ENCODE measurements at places on chromosomes 5 and 9. TPM values are rescaled to one million over a fixed set of nuclear protein-coding genes. Genes with fewer than 3 reads are reported as not detected.

- no peak for DNase-seq
- H3K27me3 ChIP-seq = peaks cover 10% of the 10 kb centered on the region
- no peak overlapping the region for H3K4me3 ChIP-seq
- H3K27ac ChIP-seq = no peak overlapping the region
Measured at GRCh38 chr5:38603691-38604090, 47.2 kb upstream of the LIFR start.

DNA sequence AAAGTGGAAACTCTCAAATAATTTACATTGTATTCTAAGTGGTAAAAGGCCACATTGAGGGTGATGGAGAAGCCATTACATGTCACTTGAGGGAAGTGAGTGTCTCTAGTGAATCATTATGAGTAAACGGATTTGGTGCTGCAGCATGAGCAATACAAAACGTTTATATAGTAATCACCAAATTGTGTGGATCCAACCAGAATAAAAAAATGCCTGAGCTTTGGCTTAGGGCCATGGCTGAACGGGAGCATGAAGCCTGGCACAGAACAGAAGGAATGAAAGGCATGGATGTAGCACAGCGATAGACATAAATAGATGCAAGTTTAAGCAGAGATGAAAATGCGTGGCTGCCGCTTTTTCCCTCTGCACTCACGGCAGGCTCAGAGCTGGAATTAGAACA, 58.3 kb downstream of the PTTG1 start:
- peaks cover 45% of the 10 kb centered on the region for H3K4me1 ChIP-seq
- no peaks in the 10 kb centered on the region for H3K27me3 ChIP-seq
- H3K27ac ChIP-seq = peak overlapping the region; percentile 55
- no peak for DNase-seq

GRCh38 chr9:124467410-124468060, 17.3 kb downstream of the ADGRD2 start:
- no peak overlapping the region for H3K27ac ChIP-seq
- peaks cover 6% of the 10 kb centered on the region for H3K27me3 ChIP-seq
- H3K36me3 ChIP-seq = no peaks in the 10 kb centered on the region
- no peaks in the 10 kb centered on the region for H3K4me1 ChIP-seq
- no peak for DNase-seq

GRCh38 chr9:89421595-89421994, 76.3 kb downstream of the SEMA4D start:
- peak overlapping the region; percentile 79 for H3K4me3 ChIP-seq
- H3K36me3 ChIP-seq = peaks cover 89% of the 10 kb centered on the region
- H3K27ac ChIP-seq = peak overlapping the region; percentile 98
- peaks cover 99% of the 10 kb centered on the region for H3K4me1 ChIP-seq
- no peaks in the 10 kb centered on the region for H3K27me3 ChIP-seq

DNA sequence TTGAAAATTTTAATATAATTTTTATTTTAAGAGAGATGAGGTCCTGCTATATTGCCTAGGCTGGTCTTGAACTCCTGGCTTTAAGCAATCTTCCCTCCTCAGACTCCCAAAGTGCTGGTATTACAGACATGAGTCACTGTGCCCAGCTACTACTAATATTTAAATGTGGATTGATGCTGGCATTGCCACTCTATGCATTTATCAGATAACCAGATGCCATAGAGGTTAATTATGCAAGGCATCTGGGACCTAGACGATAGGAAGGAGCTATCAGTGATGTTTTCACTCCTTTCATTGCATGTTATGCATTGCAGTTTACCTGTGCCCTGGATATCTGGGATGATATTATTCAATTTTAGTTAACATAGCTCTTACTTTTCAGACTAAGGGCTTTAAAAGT, 127.0 kb downstream of the RPS23 start:
- no peaks in the 10 kb centered on the region for H3K4me1 ChIP-seq
- H3K4me3 ChIP-seq = no peak overlapping the region
- no peak for DNase-seq
- H3K27me3 ChIP-seq = no peaks in the 10 kb centered on the region
- peaks cover 3% of the 10 kb centered on the region for H3K36me3 ChIP-seq

DNA sequence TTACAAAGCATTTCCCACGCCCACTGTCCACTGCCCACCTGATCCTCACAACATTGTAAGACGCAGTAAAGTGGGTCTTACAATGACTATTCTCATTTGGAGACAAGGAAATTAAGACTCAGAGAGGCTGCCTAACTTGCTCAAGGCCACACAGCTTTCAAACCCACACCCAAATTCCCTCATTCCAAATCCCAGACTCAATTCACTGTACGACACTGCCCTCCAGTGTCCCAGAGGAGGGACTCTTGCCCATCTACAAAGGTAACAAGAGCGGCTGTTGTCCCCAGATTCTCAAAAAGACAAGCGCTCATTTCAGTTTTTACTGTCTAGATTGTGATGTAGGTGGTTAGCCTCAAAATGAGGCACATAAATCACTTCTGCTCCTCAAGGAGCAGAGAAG, 184.6 kb downstream of the ACTL7B start:
- no peaks in the 10 kb centered on the region for H3K27me3 ChIP-seq
- no peak overlapping the region for H3K4me3 ChIP-seq
- no peaks in the 10 kb centered on the region for H3K36me3 ChIP-seq
- no peaks in the 10 kb centered on the region for H3K4me1 ChIP-seq

- no peaks in the 10 kb centered on the region for H3K27me3 ChIP-seq
- DNase-seq = no peak
- no peak overlapping the region for H3K27ac ChIP-seq
- no peak overlapping the region for H3K4me3 ChIP-seq
- peaks cover 9% of the 10 kb centered on the region for H3K36me3 ChIP-seq
Measured at GRCh38 chr5:140481758-140482157, 65.7 kb upstream of the EIF4EBP3 start.

The LHX6 gene
- total RNA-seq = 0.22 TPM

- no peak overlapping the region for H3K4me3 ChIP-seq
- no peak overlapping the region for H3K27ac ChIP-seq
- H3K4me1 ChIP-seq = peaks cover 32% of the 10 kb centered on the region
Measured at GRCh38 chr5:79285833-79286232, 49.9 kb downstream of the JMY start.

DNA sequence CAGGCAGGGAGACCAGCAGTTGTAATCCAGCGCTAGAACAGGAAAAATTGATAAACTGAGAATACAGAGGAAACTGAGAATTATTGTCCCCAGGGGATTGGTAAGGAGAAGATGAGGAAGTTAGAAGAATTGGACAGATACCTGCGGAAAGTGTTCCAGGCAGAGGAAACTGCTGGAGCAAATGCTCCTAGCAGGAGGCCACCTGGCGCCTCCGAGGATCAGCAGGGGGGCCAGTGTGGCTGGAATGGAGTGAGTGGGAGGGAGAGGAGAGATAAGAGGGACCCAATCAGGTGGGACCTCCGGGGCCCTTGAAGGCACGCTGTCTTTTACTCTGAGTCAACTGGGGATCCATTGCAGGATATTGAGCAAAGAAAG, 695 bp upstream of the ANXA6 start:
- H3K27me3 ChIP-seq = no peaks in the 10 kb centered on the region
- H3K27ac ChIP-seq = peak overlapping the region; percentile 89
- H3K36me3 ChIP-seq = peaks cover 25% of the 10 kb centered on the region
- peak; percentile 67 for DNase-seq
- H3K4me3 ChIP-seq = peak overlapping the region; percentile 95

- peaks cover 19% of the 10 kb centered on the region for H3K36me3 ChIP-seq
- H3K4me1 ChIP-seq = peaks cover 36% of the 10 kb centered on the region
- H3K27ac ChIP-seq = peak overlapping the region; percentile 72
- peak overlapping the region; percentile 61 for H3K4me3 ChIP-seq
- H3K27me3 ChIP-seq = no peaks in the 10 kb centered on the region
Measured at GRCh38 chr5:1524481-1524798, 680 bp upstream of the LPCAT1 start.

The DMRT3 gene
- total RNA-seq = not detected

- no peaks in the 10 kb centered on the region for H3K4me1 ChIP-seq
- H3K36me3 ChIP-seq = no peaks in the 10 kb centered on the region
- DNase-seq = no peak
- peaks cover 21% of the 10 kb centered on the region for H3K27me3 ChIP-seq
- H3K4me3 ChIP-seq = no peak overlapping the region
- H3K27ac ChIP-seq = no peak overlapping the region
Measured at GRCh38 chr5:107607196-107607595, 63.5 kb downstream of the EFNA5 start.

The CPLANE1 gene
- 4.8 TPM for total RNA-seq

DNA sequence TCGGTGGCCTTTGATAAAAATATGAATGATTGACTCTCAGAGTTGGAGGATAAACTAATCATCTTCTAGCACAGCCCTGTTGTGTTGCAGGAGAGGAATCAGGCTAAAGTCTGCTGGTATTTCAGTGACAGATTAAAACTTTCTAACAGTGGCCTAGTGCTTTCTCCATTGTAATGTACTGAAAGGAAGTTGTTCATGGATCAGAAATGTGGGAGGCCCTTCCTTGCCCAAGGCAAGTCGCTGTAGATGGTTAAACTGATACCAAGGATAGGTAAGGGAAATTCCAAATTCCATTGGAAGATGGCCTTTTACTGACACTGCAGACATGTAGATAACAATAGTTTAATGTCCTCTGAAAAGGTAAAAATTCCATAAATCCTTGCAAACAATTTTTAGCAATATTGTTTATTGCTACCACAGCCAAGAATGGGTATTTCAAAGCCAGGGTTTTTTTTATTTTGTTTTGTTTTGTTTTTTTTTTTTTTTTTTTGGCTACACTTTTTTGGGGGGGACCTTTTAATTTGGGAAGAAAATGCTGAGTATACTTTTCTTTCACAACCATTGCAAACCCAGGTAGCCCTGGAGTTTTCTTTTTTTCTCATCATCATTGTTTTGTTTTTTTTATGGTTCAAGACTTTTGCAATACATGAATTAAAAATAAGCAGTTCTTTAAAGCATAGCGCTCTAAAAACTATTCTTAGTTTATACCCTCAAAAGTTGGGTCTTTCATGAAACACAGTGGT, 35.5 kb downstream of the WDR36 start:
- peaks cover 42% of the 10 kb centered on the region for H3K36me3 ChIP-seq
- H3K27ac ChIP-seq = no peak overlapping the region
- DNase-seq = no peak

- no peaks in the 10 kb centered on the region for H3K36me3 ChIP-seq
- no peak overlapping the region for H3K27ac ChIP-seq
- no peaks in the 10 kb centered on the region for H3K27me3 ChIP-seq
- no peak overlapping the region for H3K4me3 ChIP-seq
- no peak for DNase-seq
Measured at GRCh38 chr9:133734590-133735414, 3.4 kb downstream of the SARDH start.

DNA sequence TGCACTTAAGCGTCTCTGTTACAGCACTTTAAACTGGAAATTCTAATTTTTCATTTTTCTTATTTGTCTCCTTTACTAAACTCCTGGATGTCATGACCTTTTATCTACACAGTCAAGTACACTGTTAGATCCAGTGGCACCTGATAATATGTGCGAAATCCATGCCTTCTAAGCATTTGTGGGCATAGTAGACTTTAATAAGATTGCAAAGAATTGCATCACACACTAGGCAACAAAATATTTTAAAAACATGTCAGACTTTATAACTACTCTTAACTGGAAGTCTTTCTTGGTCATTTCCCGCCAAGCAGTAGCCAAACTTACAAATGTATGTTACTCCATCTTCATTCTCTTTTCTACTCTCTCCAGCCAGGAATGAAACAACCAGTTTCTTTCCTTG, 5.0 kb upstream of the SPINK1 start:
- no peak for DNase-seq
- no peak overlapping the region for H3K4me3 ChIP-seq
- no peak overlapping the region for H3K27ac ChIP-seq
- no peaks in the 10 kb centered on the region for H3K4me1 ChIP-seq

- H3K27me3 ChIP-seq = no peaks in the 10 kb centered on the region
- H3K4me3 ChIP-seq = no peak overlapping the region
- no peak for DNase-seq
- no peaks in the 10 kb centered on the region for H3K4me1 ChIP-seq
Measured at GRCh38 chr5:25029004-25029403, 384.2 kb upstream of the CDH10 start.

GRCh38 chr5:72248410-72248981, 71.5 kb downstream of the MRPS27 start:
- H3K27ac ChIP-seq = no peak overlapping the region
- no peak for DNase-seq
- no peaks in the 10 kb centered on the region for H3K27me3 ChIP-seq
- H3K4me3 ChIP-seq = no peak overlapping the region

The PCDHGA5 gene
- not detected for total RNA-seq

DNA sequence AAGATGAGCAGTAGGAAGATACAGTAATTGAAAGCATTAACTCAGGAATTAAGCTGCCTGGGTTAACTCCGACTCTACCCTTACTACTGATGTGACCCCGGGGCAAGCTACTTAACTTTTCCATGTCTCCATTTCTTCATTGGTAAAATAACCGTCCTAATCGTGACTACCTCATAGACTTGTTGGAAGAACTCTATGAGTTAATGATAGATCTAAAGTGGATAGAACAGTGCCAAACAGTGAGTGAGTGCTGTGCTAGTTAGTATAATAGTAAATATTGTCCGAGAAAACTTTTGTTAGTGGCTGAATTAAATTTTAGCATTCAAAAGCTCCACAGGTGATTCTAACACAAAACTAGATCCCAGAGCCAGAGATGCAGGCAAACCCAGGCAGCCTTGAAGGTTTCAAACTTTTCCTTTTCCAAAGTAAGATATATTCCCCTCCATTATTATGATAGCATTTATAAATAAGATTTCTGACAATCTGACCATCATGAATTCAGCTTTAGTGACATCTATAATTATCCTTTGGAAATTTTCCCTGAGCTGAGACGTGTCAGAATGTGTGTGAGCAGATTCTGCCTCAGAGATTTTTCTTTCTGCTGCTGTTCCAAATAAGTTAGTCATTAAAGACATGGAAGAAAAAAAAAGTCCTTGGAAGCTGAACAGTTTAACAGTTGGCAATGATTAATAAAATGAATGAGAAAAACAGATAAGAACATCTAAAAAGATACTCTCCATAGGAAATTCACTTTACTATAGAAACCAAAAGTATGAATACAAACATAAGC, 369.5 kb downstream of the PRELID2 start:
- H3K36me3 ChIP-seq = no peaks in the 10 kb centered on the region
- H3K4me3 ChIP-seq = no peak overlapping the region
- H3K27me3 ChIP-seq = no peaks in the 10 kb centered on the region
- H3K4me1 ChIP-seq = no peaks in the 10 kb centered on the region
- H3K27ac ChIP-seq = no peak overlapping the region
- DNase-seq = no peak

DNA sequence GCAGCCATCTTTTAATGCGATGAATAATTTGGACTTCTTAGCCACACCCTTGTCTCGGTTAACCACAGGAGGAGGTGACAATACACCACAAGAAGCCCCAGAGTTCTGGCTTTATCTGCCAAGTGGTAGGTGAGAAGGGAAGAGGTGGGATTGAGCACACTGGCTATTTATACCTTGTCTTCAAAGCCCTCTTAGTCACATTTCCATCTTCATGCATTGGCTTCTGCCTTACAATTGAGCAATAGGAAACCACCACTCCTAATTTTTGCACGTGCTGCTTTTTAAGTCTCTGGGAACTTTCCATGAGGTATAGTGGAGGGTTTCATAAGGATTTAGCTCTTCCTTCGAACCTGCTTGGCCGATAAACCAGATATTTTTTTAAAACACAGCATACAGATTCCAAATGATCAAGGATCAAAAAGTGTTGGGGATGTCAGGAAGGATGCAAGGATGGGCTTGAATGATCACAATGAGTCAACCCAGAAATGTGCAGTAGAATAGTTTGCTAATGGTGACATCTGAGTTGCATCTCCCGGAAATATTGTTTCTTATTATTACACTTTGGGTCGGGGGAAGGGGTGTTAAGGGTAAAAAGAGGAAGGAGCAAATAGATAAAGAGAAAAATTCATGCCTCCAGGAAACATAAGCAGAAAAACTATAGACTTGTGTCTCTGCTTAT, 25.5 kb downstream of the PLAC8L1 start:
- DNase-seq = peak; percentile 47
- no peaks in the 10 kb centered on the region for H3K36me3 ChIP-seq
- no peak overlapping the region for H3K4me3 ChIP-seq
- no peak overlapping the region for H3K27ac ChIP-seq

The PRKACG gene
- not detected for total RNA-seq
